ENCODE measurements at places on chromosomes 13 and 19. TPM values are rescaled to one million over a fixed set of nuclear protein-coding genes. Genes with fewer than 3 reads are reported as not detected.

The ZNF880 gene
- total RNA-seq, result 30.0 TPM

The NALCN gene
- total RNA-seq, result 1.7 TPM

The RXFP2 gene
- not detected for total RNA-seq

DNA sequence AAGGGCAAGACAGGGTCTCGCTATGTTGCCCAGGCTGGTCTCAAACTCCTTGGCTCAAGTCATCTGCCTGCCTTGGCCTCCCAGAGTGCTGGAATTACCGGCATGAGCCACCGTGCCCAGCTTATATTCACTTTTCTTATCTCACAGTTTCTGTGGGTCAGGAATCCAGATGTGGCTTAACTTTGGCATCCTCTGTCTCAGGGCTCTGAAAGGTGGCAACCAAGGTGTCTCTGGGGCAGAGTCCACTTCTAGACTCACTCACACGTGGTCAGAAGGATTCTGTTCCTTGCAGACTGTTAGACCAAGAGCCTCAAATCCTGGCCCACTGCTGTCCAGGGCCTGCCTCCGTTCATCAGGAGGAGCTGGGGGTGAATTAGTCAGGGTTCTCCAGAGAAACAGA, 7.6 kb upstream of the LMNB2 start:
- DNase-seq, result no peak

GRCh38 chr19:49713236-49713845, 22.4 kb downstream of the CPT1C start:
- DNase-seq, result no peak

DNA sequence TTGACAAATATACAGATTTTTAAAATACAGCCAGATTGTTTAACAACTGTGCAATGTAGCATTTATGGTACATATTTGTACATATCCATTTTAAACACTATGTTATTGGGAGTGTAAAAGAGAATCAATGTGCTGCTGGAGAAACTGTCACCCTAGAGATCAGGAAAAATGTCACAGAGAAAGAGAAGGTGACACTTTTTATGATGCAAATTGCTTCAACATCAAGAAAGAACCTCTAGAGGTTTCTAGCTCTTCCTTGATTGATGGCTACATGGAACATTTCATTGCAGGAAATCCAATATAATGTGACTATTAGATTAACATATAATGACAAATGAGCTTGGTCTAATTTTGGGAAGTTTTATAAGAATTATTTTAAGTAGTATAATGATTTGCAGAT, 1491.2 kb upstream of the PCDH20 start:
- DNase-seq, result no peak

GRCh38 chr19:48615231-48616040, 560 bp upstream of the FAM83E start:
- no peak for DNase-seq

DNA sequence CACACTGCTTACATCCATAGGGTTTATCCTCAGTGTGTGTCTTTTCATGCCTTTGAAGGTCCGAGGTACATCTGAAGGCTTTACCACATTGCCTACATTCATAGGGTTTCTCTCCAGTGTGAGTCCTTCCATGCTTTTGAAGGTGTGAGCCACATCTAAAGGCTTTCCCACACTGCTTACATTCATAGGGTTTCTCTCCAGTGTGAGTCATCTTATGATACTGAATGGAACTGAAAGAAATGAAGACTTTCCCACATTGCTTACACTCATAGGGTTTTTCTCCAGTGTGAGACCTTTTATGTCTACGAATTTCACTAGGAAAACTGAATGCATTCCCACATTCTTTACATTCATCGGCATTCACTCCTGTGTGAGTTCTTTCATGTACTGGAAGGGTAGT, 7.1 kb downstream of the ZNF20 start:
- no peak for DNase-seq

GRCh38 chr13:49933511-49933910, 2.6 kb downstream of the SPRYD7 start:
- peak; percentile 44 for DNase-seq

DNA sequence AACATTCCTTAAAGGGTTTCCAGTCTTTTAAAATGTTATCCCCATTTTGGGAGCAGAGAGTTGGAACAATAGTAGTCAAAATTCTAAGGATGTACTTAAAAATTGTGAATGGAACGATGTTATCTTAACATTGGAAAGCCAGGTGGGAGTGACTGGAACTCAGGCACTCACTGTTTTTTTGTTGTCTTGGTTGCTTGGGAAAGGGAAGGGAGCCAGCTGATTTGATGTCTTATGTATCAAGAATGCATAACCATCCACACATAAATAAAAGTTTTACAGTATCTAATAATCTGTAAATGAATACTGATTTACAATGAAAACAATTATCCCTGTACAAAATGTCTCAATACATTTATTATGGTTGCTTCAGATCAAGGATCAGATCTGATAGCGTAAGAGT, 88.7 kb downstream of the SLC10A2 start:
- peak; percentile 42 for DNase-seq

- peak; percentile 63 for DNase-seq
Observed at GRCh38 chr13:114067381-114067885, 65.0 kb downstream of the RASA3 start.

GRCh38 chr13:33153421-33154404, 131.8 kb downstream of the STARD13 start:
- DNase-seq, result peak; percentile 54

DNA sequence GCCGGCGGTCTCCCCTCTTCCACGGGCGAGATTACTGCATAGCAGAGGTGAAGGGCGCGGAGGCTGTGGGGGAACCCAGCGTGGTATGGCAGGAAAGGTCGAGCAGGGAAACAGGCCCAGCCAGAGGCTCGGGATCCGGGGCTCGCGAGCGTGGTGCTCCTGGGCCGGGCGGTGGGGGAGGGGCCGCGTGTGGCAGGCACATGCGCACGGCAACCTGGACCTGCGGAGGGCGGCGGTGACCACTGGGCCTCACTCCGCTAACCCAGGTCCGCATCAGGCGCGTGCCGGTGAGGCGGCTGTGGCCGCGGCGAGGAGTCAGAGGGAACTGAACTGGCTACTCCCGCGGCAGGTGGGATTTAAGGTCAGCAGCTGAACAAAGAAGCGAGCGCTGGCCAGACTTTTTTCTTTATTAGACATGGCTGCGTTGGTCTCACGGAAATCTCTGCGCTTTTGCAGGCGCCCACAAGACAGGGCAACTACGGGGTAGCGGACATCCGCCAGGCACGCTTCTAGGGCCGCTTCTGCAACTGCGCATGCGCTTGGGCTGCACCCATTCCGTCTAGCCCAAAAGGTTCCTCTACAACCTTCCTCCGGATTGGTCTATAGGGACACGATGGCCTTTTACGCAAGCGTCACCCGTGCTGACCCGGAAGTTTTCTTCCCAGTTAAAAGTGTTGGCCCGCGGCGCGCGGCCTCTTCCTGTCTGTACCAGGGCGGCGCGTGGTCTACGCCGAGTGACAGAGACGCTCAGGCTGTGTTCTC, at the start of gene RPS5:
RPS5 (plus strand) TSS at position 694 of the 762 bp plus-strand sequence. CDS start 869 bp downstream, outside the sequence.
- DNase-seq, result peak; percentile 99

Measured in fibroblast of villous mesenchyme (primary cell).